Stimulated activated CD4-positive, alpha-beta T cell treated with anti-CD3 and anti-CD28 coated beads, Interleukin-15, amount 100 ng/mL, for 48 hours (primary cell): ENCODE measurements at places on chromosomes 7 and 10.

GRCh38 chr10:133294189-133294588, 14.5 kb downstream of the TUBGCP2 start:
- no peak for DNase-seq

DNA sequence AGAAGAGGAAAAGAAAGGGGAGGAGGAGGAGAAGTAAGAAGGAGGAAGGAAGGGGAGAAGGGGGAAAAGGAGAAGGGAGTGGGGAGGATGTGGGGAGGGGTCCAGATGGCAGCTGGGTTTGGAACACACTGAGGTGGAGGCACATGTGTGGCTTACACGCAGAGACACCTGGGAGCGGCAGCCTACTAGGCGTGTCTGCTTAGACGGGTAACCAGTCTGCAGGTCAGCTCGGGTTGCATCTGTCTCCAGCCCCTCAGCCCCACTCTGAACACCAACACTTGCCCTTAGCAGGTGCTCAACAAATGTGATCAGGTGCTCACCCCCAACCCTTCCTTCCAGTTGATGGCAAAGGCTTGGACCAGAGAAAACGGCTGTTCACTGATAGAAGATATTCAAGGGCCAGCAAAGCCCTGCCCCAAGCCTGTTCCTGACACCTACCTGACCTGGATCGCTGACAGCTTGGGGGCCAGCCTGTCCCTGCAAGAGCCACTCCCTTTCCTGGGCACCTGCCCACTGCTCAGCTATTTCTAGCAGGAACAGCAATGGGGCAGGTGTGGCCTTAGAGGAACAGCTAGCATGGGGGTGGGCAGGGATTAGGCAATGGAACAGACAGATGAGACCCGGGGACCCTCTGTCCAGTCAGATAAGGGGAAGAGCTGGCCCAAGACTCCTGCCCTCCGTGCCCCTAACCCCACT, 70.5 kb downstream of the SH3PXD2A start:
- no peak for DNase-seq

DNA sequence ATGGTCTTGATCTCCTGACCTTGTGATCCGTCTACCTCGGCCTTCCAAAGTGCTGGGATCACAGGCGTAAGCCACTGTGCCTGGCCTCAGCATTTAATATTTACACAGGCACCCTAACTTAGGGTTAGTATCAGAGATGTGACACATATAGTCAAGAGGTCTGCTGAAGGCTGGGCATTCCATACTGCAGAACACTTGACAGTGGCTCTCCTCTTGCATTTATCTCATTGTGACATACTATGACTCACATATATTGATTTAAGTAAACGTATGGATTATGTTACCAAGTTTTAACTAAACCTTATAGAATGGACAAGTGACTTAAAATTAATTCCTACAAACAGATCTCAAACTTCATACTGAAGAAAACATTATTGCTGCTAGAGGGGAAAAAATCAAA, 36.6 kb downstream of the BRAF start:
- no peak for DNase-seq

DNA sequence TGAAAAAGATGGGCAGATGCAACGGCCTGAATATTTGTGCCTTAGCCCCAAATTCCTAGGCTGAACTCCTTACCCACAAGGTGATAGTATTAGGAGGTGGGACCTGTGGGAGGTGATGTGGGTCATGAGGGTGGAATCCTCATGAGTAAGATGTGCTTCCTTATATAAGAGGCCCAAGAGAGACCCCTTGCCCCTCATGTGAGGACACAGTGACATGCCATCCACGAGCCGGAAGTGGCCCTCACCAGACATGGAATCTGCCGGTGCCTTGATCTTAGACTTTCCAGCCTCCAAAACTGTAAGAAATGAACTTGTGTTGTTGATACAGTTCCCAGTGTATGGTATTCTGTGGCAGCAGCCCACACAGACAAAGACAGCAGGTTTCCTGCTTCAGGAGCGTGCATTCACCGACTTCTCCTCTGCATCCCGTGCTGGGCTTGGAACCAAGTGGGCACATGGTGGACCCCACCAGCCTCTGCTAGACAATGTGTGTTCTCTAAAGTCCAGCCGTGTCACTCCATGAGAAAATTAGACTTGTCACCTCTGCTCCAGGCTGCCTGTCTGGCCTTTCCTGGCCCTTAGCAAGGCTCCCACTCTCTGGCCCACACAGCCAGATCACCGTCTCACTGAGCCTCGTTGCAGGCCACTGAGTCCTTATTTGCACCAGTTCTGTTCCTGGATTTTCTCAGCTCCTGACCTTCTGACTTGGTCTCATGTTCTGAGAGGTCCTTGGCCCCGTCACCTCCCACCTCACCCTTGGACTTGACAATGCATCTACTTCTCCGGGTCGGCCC, 52.9 kb upstream of the CACUL1 start:
- no peak for DNase-seq

- no peak for DNase-seq
Observed at GRCh38 chr7:137757146-137757925, 89.4 kb downstream of the DGKI start.

DNA sequence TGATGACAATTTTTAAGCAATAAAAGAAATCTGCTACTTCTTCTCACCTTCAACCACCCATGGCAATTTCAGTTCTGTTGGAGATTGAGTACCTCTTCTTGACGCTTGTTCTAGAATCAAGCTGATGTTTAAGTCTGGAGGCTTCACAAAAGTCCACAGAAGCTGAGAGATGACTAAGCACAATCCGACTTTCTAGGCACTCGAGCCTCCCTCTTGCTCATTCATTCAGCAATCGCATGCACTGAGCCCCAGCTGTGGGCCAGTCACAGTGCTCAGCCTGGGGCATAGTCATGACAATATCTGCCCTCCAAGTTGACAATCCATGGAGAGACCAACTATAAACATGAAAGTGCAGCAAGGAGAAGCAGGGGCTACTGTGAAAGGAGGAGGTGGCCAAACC, 103.2 kb downstream of the IPMK start:
- no peak for DNase-seq

GRCh38 chr7:12572941-12573575, 2.5 kb downstream of the SCIN start:
- DNase-seq = no peak

- DNase-seq = peak; percentile 49
Observed at GRCh38 chr10:123287594-123288247, 133.5 kb downstream of the BUB3 start.

DNA sequence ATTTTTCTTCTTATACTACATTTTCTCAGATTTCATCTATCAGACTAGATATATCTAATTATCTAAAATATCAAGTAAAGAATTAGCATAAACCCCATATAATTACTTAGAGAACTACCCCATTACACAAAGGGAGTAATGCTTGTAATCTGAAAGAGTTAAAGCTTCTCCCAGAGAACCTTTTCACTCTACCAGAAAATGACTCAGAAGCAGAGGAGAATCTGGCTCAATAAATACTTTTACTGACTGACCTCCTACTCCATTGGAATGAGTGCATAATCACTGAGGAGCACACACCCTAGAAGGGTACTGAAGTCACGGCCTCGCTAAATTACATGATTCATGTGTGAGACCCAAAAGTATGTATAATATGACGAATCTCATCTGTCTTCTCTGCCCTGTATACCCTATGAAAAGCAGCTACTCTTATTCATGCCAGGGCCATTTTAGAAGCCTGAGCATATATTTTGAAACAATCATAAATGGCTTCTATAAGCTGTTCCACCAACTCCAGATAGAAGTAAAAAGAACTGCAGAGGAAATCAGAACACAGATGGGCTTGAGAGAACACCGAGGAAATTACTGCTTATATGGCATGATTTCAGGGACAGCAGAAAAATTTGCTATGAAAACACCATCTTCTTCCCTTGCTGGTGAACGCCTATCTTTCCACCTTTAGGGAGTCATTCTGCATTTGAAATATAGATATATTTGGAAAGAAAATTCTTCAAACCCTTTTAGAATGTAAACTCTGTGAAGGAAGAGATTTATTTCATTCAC, 32.7 kb downstream of the DNMBP start:
- DNase-seq = no peak

- no peak for DNase-seq
Observed at GRCh38 chr10:11479300-11479699, 132.2 kb downstream of the USP6NL start.

DNA sequence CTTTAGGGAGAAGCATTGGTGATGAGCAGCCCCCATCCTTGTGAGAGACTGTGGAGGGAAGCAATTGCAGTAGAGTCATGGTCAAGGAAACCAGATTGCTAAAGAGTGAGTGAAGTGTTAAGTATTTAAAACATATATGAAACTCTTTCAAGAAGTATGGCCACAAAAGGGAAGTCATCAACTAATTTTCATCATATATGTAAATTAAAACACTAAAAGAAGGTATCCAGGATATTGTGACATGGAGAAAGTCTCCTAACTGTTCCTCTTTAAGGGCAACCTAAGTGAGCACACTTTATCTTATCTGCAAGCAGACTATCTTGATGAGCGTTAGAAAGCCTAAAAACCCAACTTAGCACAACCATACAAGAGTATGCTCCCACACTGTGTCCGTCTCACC, 69.7 kb downstream of the CD36 start:
- DNase-seq = no peak

DNA sequence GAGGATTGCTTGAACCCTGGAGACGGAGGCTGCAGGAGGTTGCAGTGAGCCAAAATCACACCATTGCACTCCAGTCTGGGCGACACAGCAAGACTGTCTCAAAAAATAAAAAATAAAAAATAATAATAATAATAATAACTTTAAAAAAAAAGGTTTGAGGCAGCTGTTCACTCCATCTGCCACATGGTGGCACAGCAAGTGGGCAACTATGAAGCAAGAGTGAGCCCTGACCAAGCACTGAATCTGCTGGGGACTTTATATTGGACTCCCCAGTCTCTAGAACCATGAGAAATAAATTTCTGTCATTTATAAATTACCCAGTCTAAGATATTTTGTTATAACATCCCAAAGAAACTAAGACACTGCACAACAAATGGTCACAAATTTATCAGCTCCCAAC, 14.6 kb upstream of the BRI3 start:
- no peak for DNase-seq

- no peak for DNase-seq
Observed at GRCh38 chr10:971613-972012, 16.6 kb upstream of the GTPBP4 start.

DNA sequence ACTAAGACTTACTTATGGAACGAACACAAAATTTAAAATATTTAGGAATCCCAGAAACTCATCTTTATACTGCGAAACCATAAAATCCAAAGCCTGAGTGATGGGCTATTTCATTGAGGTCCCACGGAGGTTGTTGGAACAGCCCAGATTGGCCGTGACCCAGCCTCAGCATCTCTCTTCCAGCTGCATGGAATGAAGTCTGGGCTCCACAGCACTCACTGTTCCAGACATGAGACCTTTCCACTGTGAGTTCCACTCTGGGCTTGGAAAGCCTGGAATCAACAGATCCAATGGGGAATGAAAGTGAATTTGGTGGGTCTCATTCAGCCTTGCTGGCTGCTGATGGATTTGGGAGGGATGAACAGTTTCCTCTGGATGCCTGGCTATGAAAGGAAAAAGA, 184.9 kb downstream of the EMX2 start:
- no peak for DNase-seq

DNA sequence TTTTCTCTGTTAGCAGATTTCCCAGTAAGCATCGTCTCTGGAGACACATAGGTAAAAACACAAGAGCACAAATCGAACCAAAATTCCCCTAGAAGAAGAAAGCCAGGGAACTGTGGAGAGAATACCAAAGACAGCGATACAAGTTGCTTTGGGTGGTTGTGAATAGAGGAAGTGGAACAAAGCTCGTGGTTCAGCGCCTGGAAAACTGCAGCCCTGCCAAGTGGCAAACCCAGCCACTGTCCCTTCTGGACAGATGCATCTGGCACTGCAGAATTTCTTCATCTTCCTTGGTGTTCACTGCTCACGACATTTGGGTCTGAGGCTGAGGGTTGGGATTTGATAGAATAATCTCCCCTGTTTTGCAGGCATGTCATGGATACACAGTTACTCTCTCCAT, 733.8 kb downstream of the PARD3 start:
- no peak for DNase-seq

GRCh38 chr7:128453836-128454804, 1.6 kb upstream of the HILPDA start:
- DNase-seq = no peak

GRCh38 chr10:97136756-97137155, 49.0 kb downstream of the SLIT1 start:
- no peak for DNase-seq

DNA sequence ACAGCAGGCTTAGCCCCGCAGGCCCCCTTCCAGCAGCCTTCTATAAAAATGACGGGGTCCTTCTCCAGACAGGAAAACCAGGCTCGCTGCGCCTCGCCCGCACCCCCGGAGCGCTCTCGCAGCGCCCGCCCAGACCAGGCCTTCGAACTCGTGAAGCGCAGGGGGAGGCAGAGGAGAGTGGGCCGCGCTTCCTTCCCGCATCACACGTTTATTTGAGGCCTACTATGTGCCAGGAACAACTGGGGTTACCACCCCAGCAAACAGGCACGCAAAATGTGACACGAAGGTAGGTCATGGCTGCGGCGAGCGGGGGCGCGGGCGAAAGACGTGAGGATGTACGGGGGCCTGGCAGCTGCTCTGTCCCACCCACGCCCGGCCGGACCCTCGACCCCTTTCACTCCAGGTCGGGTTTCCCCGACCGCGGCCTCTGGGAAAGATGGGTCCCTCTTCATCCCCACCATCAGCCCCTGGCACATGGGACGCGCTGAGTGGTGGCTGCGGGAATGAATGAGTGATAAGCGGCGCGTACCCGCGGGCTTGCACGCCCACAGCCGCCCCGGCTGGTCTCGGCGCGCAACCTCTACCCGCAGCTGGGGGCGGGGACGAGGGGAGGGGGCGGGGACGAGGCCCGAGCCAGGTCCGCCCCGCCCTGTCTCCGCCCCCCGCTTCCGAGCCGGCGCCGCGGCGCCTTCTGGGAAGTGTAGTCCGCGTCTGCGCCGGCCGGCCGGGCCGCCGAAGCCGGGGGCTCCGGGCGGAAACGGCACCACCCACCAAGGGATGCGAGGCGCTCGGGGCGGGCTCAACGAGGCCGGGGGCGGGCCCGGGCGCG, 59.1 kb downstream of the ZNF467 start:
- DNase-seq = peak; percentile 88

DNA sequence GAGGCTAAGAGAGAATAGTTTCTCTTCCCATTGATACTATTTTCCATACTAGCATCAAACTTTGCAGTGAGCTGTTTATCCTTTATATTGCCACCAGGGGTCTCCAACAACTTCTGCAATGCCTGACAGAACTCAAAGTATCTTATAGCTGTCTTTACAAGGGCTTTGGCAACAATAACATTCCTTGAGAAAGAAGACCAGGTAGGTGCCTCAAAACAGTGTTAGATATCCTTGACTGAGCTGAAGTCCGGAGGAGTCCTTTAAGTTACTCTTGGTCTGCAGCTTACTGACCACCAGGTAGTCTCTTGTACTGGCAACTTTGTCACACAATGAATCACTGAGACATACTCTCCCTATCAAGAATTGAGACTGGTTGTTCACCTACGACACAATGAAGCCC, 30.0 kb upstream of the TES start:
- DNase-seq = no peak

DNA sequence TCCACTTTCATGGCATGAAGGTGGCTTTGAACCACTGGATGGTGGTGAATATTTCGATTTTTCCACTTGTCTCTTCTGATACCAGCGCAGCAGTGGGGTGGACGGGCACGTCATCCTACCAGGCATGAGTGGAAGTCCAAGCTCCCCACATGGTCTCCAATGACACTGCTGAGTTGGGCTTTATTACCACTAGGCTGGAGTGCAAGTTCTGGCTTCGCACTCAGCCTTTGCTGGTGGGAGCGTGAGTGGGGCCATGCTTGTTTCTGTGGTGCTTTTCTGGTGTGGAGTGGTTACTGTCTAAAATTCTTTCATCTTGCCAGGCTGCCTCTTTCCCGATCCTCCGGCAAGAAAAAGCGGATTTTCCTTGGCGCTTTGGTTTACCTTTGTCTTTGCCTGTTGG, 70.1 kb upstream of the SDK1 start:
- no peak for DNase-seq

- DNase-seq = no peak
Observed at GRCh38 chr10:72065439-72066025, 22.8 kb downstream of the SPOCK2 start.
